Motor neuron (in vitro differentiated cells): ENCODE measurements at places on chromosomes 12 and 14. TPM values are rescaled to one million over a fixed set of nuclear protein-coding genes. Genes with fewer than 3 reads are reported as not detected.

The TAS2R20 gene
- total RNA-seq, result 4.7 and 5.3 TPM in 2 replicates

The CATSPERB gene
- total RNA-seq, result 0.50 TPM in 1 of 2 replicates, not detected in the other

The RAD51AP1 gene
- total RNA-seq, result 3.9 and 5.3 TPM in 2 replicates

The ANO4 gene
- 27.3 and 32.5 TPM in 2 replicates for total RNA-seq

The COA8 gene
- total RNA-seq, result 38.8 and 51.7 TPM in 2 replicates

The DNM1L gene
- 84.4 and 85.2 TPM in 2 replicates for total RNA-seq

The KRT6A gene
- not detected in 2 replicates for total RNA-seq

The RNASE3 gene
- total RNA-seq, result not detected in 2 replicates

The MFAP5 gene
- total RNA-seq, result 0.63 TPM in 1 of 2 replicates, not detected in the other

The TMEM233 gene
- total RNA-seq, result 0.09 and 0.21 TPM in 2 replicates

The METTL25 gene
- 4.6 and 5.0 TPM in 2 replicates for total RNA-seq

The HOXC12 gene
- total RNA-seq, result 0.18 and 0.21 TPM in 2 replicates

The APOF gene
- 0.17 and 0.27 TPM in 2 replicates for total RNA-seq

The AQP6 gene
- 0.08 and 0.09 TPM in 2 replicates for total RNA-seq
